ENCODE measurements at places on chromosomes 5 and 9.

GRCh38 chr5:143733665-143734455 lies 78.1 kb upstream of the HMHB1 start:
- peak; percentile 72 for DNase-seq

- no peak for DNase-seq
Observed at GRCh38 chr9:135117281-135117680, 29.8 kb downstream of the OLFM1 start.

DNA sequence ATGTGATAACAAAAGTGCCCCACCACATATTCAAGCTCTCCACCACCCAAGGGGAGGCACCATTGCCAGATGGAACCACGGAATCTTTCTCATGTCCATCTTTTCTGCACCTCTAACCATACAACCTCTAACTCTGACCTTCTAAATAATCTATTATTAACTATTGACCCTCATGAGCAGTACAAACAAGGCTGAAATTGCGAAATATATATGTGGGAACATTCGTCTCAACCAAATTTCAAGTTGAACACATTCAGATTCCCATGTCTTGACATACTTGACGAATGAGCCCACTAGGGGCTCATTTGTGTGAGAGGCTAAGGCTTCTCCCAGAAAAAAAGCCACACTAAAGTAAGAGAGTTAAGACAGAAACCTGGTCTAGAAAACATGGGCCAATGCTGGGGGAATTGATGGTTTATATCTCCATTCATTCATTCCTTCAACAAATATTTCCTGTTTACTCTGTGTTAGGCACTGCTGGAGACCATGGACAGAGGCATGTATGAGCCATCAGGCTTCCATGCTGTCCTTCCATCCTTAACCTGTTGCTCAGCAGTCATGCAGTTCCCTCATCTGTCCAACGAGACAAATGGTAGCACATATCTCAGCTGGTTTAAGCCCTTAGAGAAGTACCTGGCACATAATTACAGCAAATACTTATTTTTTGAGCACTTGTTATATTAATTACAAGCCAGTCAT lies 130.4 kb downstream of the ESM1 start:
- no peak for DNase-seq

GRCh38 chr5:139852696-139853095 lies 57.1 kb downstream of the PSD2 start:
- no peak for DNase-seq

DNA sequence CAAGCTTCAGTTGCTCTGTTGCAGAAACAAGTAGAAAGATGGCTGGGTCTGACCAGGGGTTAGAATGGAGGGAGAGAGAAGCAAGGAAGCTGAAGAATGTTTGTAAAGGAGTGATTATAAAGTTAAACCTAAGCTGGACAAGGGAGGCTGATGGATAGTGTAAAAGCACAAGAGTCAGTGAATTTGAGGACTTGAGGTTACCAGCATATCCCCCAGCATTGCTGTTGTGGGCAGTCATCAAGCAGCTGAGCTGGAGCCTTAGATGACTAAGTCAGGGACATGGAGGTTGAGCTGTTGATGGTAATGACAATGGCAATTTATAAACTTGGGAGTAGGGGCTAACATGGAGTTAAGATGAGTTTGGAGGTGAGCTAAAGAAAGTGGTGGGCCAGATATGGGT lies 131.5 kb downstream of the ERCC6L2 start:
- DNase-seq: no peak

GRCh38 chr5:39257554-39257953 lies 38.2 kb upstream of the FYB1 start:
- no peak for DNase-seq

DNA sequence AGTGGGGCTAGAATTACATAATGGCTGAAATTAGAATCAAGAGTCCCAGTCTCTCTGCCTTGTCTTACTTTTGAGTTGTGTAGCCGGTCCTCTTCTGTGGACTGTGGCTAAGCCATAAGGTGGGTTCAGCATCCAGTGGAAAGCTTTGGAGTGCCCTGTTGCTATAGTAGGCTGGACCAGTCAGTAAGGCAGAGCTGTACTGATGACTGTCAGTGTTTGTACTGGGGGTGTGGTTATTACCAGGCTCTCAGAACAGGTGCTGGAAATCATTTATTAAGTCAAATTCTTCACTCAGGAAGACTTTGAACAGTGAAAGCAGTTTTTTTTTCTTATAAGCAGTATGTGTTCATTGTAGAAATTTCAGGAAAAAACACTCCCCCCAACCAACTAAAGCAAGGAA lies 129.4 kb downstream of the ZSWIM6 start:
- DNase-seq: no peak

DNA sequence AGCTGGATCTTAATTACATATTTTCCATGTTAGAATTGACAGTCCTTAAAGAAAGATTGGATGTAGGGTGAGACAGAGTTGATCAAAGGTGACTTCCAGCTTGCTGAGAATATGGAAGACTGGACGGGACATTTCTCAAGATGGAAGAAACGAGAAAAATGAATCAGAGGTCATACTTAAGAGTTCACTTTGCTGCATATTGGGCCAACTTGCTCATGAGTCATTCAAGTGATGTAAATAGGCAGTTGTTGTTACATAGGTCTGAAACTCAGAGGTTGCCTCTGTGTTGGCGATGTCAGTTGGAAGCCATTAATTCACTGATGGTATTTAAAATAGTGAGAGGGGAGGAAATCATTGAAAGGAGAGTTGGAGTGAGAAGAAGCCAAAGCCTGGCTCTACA lies 132.8 kb downstream of the CD180 start:
- DNase-seq: no peak

- DNase-seq: no peak
Observed at GRCh38 chr5:53362521-53362941, 117.9 kb upstream of the FST start.

- DNase-seq: no peak
Observed at GRCh38 chr9:70058569-70059116, 15.0 kb downstream of the MAMDC2 start.

GRCh38 chr9:128054087-128054486 lies 13.0 kb downstream of the NAIF1 start:
- peak; percentile 62 for DNase-seq

- DNase-seq: no peak
Observed at GRCh38 chr9:126112135-126112720, 214.4 kb upstream of the MVB12B start.

GRCh38 chr9:131671133-131671520 lies 68.7 kb downstream of the RAPGEF1 start:
- DNase-seq: no peak

DNA sequence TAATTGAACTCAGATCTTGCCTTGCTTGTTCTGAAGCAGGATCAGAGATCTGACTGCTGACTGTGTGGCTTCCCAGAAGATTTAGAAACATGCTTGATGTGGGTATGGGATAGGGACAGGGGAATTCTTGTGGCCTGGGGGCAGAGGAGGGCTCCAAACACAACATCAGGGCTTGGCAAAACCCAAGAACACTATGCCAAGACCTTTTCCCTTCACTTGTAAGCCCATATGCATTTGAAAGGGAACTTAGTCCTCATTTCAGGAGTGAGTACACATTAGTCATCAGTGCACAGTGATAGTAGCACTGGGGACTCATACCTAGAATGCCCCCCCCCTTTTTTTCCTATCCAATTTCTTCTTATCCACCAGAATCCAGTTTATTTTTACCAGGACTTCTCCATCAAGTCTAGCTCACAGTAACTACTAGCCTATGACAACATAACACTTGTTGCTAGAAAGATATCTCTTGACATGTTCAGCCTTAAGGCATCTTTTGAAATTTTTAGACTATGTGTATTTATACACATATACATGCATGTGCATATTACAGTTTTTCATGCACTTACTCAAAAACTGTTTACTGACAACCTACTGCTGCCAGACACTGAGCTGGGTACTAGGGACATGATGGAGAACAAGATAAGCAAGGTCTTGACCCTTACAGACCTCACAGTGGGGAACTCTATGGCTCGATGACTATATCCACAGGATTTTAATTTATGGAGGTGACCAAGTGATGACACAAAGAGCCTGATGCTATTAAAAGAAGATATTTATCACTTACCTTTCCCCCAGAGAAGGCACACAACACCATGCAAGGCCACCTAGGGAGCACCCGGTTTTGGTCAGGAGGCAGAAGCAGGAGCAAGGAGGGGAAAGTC lies 158.3 kb upstream of the MAP3K1 start:
- DNase-seq: no peak

- no peak for DNase-seq
Observed at GRCh38 chr9:75440914-75441313, 352.6 kb downstream of the OSTF1 start.

- DNase-seq: no peak
Observed at GRCh38 chr5:54645882-54646355, 128.4 kb downstream of the SNX18 start.

DNA sequence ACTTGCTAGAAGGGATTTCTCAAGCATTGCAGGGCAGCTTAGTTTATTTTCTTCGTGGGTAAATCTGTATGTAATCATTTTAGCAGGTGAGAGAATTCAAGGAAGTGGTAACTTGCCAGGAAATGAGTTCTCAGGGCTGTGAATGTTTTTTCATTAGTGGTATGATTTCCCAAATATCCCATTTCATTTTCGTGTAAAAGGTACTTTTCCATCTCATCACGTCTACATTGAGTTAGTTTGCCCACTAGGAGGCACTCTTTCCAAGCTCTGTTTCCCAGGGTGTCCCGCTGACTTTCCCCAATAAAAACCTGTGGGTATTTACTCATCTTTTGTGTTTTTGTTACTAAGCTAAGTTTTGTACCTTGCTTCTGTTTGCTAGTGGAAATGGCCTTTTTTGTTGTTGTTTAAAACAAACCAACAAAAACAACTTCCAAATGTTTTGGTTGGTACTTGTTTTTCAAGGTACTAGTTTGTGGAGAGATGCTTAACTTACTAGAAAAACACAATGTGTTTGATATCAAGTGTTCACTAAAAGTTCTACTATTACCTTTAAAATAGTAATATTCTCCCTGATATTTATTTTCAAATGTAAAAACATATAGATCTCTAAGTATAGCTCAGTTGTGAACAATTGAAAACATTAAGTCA lies 373.6 kb downstream of the ADGRV1 start:
- peak; percentile 90 for DNase-seq

DNA sequence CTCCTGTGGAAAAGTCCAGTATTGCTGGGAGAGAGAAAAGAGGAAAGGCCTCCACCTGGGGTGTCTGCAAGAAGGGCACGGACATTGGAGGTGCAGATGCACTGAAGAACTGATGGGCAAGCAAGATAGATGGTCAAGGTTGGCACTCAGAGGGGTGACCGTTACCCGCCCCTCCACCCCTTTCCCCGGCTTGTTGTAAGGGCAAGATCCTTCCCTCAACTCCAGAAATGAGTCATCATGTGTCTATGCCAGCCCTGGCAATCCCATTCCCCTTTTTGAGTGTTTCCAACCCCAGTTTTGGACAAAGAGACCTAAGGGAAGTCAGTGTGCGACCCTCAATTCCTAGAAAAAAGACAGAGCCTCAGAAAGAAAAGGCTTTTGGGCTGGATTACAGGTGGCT lies 34.9 kb upstream of the ATP6V1G1 start:
- DNase-seq: peak; percentile 60

DNA sequence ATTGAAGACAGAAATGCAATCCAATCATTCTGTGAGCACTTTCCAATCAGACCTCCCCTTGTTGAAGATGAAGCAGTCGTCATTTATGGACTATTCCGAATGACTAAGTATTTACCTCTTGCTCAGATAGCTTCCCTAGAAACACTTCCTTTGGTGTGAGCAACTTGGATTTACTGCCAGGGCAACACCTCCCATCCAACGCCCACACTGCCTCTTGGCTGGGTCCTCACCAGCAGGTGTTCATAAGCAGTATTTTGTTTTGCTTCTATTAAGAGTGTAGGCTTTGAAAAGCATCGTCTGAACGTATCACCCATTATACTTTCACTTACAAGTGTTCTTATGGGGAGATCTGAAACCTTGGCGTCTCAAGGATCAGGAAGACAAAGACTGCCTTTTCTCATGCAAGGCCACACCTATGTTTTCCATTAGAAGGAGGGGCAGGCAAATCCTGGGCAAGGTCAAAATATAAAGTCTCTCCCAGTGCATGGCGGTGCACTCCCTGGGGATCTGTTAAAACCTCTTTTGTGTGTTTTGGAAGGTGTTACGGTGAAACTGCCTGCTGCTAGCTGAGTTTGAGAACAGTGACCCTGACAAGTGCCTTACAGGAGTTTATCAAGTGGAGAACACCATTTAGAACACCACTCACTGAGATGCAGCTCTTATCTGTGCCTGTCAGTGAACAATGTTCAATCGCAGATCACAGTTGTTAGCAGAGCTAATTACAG lies 10.6 kb upstream of the MARCHF3 start:
- DNase-seq: no peak

DNA sequence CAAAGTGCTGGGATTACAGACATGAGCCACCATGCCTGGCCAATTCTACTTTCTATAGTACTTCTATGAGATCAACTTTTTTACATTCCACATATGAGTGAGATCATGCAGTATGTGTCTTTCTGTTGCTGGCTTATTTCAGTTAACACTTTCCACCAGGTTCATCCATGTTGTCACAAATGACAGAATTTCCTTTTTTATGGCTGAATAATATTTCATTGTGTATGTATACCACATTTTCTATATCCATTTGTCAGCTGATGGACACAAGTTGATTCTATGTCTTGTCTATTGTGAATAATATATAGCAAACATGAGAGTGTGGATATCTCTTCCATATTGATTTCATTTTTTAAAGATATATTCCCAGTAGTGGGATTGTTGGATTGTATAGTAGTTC lies 17.2 kb downstream of the NLN start:
- no peak for DNase-seq

- DNase-seq: peak; percentile 63
Observed at GRCh38 chr9:8686516-8686915, 886.9 kb upstream of the DMAC1 start.

GRCh38 chr9:136010176-136010575 lies 49.0 kb upstream of the UBAC1 start:
- DNase-seq: no peak

- DNase-seq: no peak
Observed at GRCh38 chr5:77310494-77311213, 100.2 kb downstream of the PDE8B start.

DNA sequence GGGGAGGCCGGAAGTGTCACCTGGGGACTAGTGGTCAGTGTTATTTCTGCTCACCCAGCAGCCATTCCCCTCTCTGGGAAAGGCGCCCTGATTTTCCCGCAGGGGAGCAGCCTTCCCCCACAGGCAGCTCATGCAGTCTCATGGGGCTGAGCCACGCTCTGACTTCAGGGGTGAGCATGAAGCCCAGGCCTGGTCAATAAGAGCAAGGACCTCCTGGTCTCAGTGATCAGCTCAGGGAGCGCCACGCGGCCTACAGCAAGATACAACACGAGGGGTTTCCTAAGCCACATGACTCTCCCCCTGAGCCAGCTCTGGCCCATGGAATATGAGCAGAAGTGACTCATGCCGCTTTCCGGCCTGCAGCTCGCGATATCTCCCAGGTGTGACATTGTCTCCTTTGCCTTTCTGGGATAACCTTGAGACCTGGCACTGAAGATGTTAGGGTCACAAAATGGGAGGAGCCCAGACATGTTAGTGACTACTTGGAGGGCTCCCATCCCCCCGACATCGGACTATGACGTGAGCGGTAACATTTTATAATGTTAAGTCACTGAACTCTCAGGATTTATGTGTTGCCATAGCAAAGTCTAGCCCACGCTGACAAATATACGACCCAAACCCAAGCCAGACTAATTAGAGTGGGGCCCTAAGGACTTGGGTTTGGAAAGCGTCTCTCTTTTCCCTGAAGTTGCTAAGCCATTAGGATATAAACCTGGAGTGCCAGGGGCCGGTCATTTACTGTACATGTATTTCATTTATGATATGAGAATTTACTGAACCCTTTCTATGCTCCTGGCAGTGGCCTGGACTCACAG lies 46.5 kb upstream of the GFPT2 start:
- no peak for DNase-seq

GRCh38 chr9:107208121-107208520 lies 75.0 kb upstream of the RAD23B start:
- peak; percentile 17 for DNase-seq

Data from suppressor macrophage treated with lipopolysaccharide for 1 hour (primary cell).